GOT3 (cell line): ENCODE measurements at places on chromosomes 12 and 14.
A peak's percentile ranks its signal among the peaks of the same experiment; 100 is the strongest.

- no peak for DNase-seq
Measured at GRCh38 chr12:23930599-23930998, 18.9 kb downstream of the SOX5 start.

- no peak for DNase-seq
Measured at GRCh38 chr12:26870491-26871419, 37.8 kb upstream of the ITPR2 start.

DNA sequence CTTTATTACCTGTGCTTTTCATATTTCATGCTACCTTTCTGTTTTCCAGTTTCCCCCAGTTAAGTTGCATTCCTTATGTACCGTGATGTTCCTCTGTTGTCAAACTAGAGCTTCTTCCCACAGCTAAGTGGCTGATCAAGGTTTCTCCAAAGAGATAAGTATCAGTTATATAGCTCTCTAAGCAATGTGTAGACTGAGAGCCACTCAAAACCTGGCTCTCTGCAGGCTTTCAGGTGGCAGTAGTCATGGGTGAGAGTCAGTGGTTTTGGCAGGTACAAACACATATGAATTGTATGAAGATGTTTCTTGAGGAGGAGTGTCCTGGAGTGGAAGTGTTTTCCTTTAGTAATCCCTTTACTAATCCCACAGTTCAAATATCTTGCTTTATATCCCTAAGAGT lies 28.4 kb downstream of the TXNRD1 start:
- no peak for DNase-seq

GRCh38 chr12:97760601-97761000 lies 298.0 kb downstream of the RMST start:
- no peak for DNase-seq

GRCh38 chr12:74770552-74770951 lies 232.9 kb downstream of the ATXN7L3B start:
- DNase-seq = no peak

GRCh38 chr14:30656190-30656632 lies 34.1 kb downstream of the SCFD1 start:
- no peak for DNase-seq

GRCh38 chr14:74786796-74787315 lies 23.7 kb downstream of the YLPM1 start:
- DNase-seq = no peak

DNA sequence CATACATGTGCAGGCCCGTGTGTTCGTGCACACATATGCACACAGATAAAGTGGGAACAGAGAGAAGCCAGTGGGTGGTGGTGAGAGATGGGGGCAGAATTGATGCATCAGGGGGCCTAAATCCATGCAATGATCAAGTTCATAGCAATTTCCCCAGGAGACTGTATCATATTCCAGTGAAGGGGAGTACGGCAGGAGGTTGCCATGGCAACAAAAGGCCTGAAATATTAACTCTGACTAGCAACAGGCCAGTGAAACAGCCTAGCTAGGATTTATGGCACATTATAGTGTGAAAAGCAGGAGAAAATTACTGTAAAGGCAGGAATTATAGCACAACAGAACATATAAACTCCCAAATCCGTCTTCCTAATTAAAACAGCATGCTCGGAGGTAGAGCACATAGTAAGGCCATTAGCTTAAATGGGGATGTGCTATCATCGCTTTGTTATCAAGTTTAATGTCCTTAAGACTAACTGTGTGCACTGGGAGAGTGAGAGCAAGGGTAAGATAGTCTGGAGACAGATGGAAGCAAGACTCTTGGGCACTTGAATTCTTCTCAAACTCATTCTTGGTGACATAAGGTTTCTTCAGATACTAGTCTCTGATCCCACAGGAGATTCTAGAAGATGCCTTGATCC lies 806.3 kb downstream of the DIO2 start:
- no peak for DNase-seq

DNA sequence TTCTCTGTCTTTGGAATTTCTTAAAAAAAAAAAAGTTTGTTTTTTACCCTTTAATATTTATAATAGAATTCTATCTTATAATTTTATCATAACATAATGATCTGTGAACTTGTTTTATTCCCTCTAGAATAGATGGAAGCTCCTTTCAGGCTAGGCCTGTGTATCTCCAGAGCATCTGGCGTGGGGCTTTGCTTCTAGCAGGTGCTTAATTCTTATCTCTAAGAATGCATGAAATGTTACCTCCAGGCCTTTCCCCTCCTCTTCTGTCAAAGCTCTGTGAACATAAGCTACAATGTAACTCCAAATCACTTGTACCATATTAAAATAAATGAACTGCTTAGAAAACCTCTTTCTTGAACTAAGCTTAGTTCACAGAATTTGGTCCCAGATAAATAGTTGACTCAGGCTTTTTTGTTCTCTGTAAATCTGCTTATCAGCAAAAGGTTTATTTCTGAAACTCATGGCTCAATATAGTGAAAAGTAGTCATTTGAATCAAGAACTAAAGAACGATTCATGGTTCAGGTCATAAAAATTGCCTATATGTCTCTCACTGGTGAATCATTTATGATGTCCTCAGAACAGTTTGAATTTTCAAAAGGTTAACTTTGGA lies 407.1 kb downstream of the TRHDE start:
- DNase-seq = no peak

- DNase-seq = no peak
Measured at GRCh38 chr12:14993537-14994266, 20.9 kb downstream of the PDE6H start.

GRCh38 chr14:99654235-99654985 lies 9.5 kb downstream of the HHIPL1 start:
- DNase-seq = no peak

- DNase-seq = no peak
Measured at GRCh38 chr12:88691811-88692210, 111.5 kb upstream of the KITLG start.

DNA sequence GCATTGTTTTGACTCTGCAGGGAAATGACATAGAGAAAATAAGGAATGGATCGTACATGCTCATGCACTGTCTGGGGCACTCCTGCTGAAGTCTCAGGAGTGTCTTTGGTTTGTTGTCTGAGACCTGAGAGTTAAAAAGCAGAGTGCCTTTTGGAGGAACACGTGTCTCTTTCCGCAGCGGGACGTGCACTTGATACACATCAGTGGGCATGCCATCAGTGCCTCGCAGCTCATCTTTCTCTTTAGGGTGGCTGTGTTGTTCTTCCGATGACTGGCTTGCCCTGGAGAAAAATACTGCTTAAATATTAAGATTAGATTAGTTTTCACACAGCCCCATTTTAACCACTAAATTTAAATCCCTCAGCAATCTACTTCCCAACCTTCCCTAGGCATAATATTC lies 835.9 kb downstream of the DIO2 start:
- DNase-seq = no peak

GRCh38 chr12:96040305-96041133 lies 5.1 kb upstream of the LTA4H start:
- no peak for DNase-seq

- no peak for DNase-seq
Measured at GRCh38 chr12:22321018-22321605, 13.4 kb downstream of the ST8SIA1 start.

DNA sequence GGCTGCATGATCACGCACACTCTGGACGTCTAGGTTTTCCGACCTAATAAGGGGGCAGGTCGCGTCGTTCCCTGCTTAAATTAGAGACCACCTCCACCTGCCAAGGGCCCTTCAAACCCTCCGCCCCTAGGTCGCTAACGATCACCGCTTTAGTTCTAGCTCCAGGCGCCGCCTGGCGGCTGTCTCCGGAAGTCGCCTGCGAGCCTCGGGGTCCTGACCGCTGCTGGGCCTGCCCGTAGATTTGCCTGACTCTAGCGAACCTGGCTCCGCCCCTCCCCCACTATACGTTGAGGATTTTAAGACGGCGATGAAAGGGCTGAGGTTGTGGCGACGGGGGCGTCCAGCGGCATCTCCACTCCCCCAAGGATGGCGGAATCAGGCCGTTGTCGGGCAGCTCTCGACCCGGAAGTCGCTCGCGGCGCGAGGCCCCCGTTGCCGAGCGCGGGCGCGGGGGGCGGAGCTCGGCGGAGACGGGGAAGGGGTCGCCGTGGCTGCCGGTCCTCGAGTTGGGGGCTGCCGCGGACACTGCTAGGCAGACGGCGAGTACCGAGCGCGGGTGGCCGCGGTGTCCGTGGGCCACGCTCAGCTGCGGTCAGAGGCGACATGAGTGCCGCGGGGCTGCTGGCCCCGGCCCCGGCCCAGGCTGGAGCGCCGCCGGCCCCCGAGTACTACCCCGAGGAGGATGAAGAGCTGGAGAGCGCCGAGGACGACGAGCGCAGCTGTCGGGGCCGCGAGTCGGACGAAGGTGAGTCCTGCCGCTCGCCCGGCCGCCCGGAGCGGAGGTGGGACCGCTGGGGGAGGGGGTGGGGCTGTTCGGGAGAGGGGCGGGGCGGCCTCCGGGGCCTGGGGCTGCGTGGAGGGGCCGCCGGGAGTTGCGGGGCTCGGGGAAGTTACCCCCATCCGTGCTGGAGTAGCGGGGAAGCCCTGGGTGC lies at the start of gene SUDS3:
Gene SUDS3, plus strand, starts transcription at position 467 of the 932 bp plus-strand sequence. Its CDS starts 137 bp downstream, at position 604.
- DNase-seq = peak; percentile 70

DNA sequence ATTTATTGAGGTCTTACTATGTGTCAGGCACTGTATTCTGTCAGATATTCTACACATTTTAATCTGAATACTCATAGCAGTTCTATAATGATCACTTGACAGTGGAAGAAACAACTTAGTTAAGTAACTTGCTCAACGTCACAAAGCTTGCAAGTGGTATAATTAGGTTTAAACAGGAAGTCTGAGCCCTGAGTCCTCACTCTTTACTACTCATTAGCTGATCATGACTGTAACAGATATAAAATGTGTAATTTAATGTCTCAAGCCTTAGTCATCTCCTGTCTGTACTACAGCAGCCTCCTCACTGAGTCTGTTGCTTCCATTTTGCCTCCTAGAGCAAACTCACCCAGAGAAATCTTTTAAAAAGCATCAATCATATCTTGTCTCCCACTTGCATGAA lies 38.9 kb downstream of the PPP4R4 start:
- DNase-seq = no peak

GRCh38 chr12:77720258-77720657 lies 110.4 kb upstream of the NAV3 start:
- DNase-seq = no peak

- DNase-seq = no peak
Measured at GRCh38 chr14:104639885-104640548, 35.4 kb upstream of the TMEM179 start.

- DNase-seq = no peak
Measured at GRCh38 chr12:29517264-29517663, 19.8 kb upstream of the OVCH1 start.

- no peak for DNase-seq
Measured at GRCh38 chr12:64890873-64891468, 66.5 kb downstream of the TBC1D30 start.

DNA sequence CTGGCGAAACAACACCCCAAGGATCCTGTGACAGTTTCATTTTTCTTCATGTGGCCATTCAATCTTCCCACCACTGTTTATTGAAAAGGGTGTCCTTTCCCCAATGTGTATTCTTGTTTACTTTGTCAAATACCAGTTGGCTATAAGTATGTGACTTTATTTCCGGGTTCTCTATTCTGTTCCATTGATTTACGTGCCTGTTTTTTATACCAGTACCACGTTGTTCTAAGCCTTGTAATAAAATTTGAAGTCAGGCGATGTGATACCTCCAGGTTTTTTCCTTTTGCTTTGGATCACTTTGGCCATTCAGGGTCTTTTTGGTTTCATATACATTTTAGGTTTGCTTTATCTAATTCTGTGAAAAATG lies 9.1 kb upstream of the MGAT4C start:
- no peak for DNase-seq

DNA sequence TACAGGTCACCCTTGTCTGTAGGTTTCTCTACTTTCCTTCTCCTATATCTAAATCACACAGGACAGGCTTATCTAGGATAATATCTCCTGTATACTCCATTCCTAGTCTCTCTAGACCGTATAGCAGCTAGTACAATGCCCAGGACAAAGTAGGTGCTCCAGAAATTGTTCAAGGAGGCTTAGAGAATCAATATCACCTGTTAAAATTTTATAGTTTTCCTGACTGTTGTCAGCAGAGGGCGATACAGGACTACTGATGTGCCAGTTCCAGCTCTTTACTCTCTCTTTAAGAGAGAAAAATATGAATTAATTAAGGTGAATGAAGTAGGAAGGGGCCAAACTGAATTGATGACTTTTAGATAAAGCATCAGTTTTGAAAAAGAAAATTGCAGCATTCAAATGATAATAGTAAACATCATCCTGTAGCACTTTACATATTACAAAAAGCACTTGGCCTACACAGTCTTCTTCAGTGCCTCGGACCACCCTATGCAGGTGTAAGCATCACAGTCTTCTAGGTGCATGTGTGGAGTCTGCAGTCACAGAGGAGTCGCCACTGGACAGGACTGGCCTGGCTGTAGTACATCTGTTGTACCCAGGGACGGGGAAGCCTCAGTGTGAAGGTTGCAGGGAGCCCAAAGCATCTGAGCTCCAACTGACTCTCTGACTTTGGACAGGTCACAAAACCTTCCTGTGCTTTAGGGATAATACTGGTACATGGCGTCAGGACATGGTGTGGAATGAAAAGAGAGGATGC lies 61.9 kb upstream of the MAX start:
- DNase-seq = no peak

GRCh38 chr14:34715127-34715863 lies 902 bp upstream of the CFL2 start:
- no peak for DNase-seq

DNA sequence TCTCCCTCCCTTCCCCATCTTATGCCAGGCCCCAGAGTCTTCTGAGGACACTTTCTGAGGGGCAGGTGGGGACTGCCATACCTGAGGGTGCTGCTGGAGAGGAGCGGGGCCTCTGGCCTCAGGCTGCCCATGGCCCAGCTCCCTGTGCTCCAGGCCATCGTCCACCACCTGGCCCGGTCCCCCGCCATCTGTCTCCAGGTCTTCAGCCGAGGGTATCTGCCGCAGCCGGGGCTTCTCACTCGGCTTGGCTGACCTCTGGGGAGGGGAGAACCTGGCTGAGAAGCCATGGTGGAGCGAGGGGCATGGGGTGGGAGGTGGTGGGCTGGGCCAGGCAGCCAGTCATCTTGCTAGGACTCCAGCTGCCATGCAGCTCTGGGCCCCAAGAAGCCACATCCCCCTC lies 21.6 kb downstream of the SLC48A1 start:
- DNase-seq = no peak

- no peak for DNase-seq
Measured at GRCh38 chr12:117151403-117152031, 38.8 kb downstream of the FBXO21 start.

DNA sequence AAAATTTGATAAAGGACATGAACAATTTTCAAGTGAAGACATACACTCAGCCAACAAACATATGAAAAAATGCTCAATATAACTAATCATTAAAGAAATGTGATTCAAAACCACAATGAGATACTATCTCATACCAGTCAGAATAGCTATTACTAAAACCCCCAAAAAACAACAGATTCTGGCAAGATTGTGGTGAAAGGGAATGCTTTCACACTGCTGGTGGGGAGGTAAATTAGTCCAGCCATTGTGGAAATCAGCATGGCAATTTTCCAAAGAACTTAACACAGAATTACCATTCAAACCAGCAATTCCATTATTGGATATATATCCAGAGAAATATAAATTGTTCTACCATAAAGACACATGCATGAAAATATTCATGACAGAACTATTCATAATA lies 18.7 kb upstream of the TAS2R14 start:
- no peak for DNase-seq

GRCh38 chr12:93827669-93828068 lies 150.5 kb downstream of the CRADD start:
- DNase-seq = no peak
